Osteocyte (in vitro differentiated cells): ENCODE measurements at places on chromosomes 13 and 19. TPM values are rescaled to one million over a fixed set of nuclear protein-coding genes. Genes with fewer than 3 reads are reported as not detected.

The PIN1 gene
- 67.4 and 70.3 TPM in 2 replicates for total RNA-seq

The CYP4F11 gene
- not detected in 2 replicates for total RNA-seq

The C19orf33 gene
- not detected in 2 replicates for total RNA-seq

The GNA15 gene
- total RNA-seq, result not detected in 2 replicates

The ZNF614 gene
- 7.9 and 8.4 TPM in 2 replicates for total RNA-seq

The LILRA6 gene
- total RNA-seq, result not detected in 2 replicates

The ZNF98 gene
- not detected in 2 replicates for total RNA-seq

The LRFN3 gene
- total RNA-seq, result 24.3 and 25.0 TPM in 2 replicates

The CEACAM7 gene
- total RNA-seq, result not detected in 2 replicates

The C19orf85 gene
- total RNA-seq, result not detected in 2 replicates

The PROZ gene
- not detected in 2 replicates for total RNA-seq

The PCDH20 gene
- 0.47 and 0.70 TPM in 2 replicates for total RNA-seq

- DNase-seq, result no peak
Measured at GRCh38 chr19:39416152-39417120, 4.0 kb downstream of the PLEKHG2 start.

DNA sequence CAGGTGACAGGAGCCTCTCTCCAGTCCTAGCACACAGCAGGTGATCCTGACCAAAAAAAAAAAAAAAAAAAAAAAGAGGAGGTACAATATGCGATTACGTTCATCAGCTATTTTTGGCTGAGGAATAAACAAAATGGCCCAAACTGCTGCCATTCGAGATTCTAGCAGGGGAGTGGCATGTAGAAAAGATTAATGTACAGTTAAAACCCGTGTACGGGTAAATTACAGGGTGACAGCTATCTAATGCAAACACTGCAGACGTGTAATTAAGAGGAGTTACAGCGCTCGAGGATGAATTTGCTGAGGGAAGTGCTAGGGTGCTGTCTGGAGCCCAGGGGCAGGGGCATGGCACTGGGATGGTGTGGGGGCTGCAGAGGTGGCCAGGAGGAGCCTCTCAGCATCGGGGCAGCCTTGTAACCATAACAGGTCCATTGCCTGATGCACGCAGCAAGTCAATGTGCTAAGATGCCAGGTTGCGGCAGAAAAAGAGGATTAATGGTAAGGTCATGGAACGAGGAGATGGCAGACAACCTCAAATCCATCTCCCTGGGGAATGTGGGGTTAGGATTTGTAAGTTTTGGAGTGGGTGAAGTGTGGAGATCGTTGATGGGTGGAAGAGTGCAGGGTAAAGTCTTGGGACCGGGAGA lies 17.4 kb downstream of the CHST8 start:
- no peak for DNase-seq

GRCh38 chr19:400976-401865 lies 7.7 kb downstream of the C2CD4C start:
- no peak for DNase-seq

DNA sequence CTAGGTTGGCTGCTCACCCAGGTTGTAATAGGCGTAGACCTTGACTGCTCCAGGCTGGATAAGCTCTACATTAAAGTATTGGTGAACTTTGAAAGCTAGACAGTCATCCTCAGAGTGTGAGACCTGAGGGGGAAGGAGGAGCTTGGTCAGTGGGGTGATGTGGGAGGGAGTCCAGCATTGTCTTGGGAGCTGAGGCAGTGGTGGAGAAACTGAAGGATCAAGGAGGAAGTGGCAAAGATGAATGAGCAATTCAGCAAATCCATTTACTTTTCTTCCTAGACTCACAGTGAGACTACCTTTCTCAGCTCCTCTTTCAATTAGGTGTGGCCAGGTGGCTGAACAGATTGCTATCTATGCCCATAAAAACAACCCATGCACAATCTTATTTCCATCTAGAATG lies 10.2 kb upstream of the TNFSF14 start:
- DNase-seq, result no peak

GRCh38 chr13:79128158-79128557 lies 277.9 kb downstream of the RBM26 start:
- DNase-seq, result no peak

DNA sequence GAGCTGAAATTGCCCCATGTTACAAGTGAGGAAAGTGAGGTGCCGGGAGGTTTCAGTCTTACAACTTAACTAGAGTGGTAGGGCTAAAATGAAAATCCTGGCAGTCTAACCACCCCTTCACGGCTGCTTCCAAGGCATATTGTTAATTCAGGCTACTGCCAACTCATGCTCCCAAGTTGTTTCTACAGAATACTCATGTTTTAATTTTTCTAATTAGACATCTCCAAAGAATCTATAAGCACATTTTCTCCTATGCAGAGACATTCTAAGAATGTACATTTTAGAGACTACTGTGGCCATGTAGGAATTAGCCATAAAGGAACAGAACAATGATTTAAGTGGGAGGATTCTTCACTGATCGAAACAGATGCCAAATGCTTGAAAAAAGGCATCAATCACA lies 7.0 kb upstream of the TSC22D1 start:
- DNase-seq, result no peak

DNA sequence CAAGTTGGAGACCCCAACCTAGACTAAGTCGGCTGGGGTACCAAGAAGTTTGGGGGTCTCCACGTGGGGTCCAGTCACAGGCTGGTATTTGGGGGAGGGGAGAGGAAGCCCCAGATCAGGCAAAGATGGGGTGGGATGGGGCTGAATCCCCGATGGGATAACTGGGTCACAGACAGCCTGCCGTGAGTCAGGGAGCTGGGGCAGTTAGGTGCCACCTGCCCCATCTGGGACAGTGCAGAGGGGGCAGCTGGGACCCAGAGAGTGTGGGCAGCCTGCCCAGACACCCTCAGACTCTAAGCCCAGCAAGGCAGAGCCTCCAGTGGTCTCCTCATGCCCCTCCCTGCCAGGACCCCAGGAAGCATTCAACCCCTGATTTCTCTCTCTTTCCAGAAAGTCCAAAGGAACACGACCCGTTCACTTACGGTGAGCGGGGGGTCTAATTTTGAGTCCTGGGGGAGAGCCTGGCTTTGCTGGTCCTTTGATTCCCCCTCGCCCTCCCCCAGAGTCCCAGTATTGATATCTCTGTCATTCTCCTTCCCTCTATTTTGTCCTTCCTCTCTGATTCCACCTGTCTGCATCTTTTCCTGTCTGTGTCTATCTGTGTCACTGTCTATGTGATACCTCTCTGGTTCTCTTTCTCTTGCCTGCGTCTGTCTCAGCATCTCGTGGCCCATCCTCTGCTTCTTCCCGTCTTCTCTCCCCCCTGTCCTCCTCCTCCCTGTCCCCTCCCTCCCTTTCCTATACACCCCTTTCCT lies 1.8 kb downstream of the FXYD1 start:
- no peak for DNase-seq

- DNase-seq, result no peak
Measured at GRCh38 chr13:88979465-88980175, 1308.4 kb downstream of the SLITRK5 start.

GRCh38 chr13:45711951-45712350 lies 9.8 kb downstream of the CBY2 start:
- no peak for DNase-seq

- no peak for DNase-seq
Measured at GRCh38 chr13:93942016-93942415, 537.5 kb downstream of the DCT start.

DNA sequence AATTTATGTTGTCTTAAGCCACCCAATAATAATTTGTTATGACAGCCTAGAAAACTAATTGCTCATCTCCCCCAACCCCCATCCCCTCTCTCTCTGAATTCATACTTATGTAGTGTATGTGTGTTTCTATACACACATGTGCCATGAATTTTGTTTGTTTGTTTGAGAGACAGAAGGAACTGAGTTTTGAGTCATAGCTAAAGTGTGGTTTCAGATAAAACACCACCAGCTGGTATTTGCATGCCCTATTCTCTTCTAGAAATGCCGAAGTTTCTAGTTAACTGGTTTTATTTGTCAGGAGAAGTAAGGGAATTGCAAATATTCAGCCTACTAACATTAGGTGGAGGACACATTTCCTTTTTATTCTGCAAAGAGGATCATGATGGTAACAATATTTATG lies 17.4 kb upstream of the LILRA2 start:
- no peak for DNase-seq

DNA sequence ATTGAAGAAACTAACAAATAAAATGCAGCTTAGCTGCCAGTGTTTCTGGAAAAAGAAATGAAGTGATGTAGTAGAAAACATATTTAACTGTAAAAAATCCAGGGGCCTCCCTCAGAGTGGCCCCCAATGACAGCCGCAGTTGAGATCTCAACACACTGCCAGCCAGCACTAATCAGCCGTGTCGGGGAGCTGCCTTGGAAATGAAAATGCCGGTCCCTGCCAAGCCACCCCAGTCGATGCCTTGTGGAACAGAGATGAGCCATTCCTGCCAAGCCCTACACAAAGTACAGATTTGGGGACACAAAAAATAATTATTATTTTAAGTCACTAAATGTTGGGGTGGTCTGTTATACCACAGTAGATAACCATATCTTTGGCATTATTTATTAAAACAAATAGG lies 1342.4 kb downstream of the EFNB2 start:
- DNase-seq, result no peak

DNA sequence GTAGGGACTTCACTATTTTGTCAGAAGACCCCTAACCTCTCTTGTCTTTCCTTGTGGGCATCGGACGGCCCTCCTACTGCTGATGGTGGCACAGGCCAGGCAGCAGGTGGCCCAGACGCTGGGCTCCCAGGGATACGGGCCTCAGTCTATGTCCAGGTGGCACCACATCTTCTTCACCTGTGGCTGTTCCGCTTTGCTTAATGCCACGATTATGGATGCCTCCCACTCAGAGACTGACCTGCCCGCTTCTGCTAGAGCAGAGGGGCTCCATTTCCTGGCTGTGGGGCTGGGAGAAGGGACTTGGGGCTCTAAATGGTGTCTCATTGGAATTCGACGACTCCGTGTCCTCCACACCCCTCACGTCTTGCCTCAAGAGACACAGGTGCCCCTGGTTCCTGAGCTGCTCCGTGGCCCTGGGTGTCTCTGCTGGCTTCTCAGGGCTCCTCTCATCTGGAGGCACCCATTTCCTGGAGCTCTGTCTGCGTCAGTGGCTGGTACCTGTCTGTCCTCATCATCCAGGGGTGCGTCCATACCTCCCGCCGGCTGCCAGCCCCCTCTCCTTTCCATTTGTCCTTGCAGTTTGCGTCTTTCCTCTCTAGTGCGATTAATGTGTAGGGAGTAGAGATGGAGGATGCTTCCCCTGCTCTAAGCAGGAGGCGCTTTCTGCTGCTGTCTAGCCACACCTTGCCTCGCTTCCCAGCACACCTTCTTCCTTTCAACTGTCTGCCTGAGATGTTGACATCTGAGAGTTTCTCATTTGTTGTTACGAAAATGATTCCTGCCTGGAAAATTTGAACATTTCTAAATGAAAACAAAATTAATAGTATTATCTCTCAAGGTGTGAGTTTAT lies 63.4 kb downstream of the TEX29 start:
- peak; percentile 62 for DNase-seq

GRCh38 chr13:40060296-40061007 lies 405.0 kb downstream of the COG6 start:
- DNase-seq, result no peak
